Karpas-422 (cell line): ENCODE measurements at places on chromosomes 6 and 20.

DNA sequence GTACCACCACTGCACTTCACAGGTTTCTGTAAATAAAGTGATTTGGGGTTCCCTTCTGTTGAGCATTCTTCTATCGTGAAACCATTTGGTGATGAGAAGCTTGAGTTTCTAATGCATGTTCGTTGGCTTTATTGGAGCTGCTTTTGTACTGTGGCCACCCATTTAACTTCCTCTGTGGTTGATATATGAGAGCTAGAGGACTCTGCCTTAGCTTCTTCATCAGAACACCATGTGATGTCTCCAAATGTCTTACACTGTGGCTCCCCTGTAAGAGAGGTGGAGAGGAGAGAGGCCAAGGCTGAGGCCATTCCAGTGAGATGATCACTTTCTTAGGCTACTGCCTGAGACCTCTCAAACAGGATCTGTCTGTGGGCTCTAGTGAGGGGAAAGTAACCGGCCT is 114.5 kb downstream of the SLC16A10 start:
- no peak for DNase-seq

GRCh38 chr6:32551410-32551809 is 21.3 kb upstream of the HLA-DRB5 start:
- no peak for DNase-seq

DNA sequence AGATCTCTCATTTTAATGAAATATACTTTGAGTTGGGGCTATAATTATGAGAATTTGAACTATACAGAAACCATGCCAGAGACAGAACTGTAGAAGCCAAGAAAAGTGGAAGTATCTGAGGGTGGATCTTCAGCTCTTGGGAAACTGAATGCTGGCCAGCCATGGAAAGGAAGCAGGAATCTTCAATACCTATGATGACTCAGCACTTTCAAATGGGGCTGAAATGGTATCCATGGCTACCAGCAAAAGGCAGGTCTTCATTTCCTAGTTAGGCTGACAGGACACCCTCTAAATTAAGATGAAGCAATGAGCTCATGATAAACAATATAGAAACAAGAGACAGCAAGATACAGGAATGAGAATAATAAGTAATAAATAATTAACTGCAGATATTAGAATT is 171.3 kb downstream of the COL21A1 start:
- no peak for DNase-seq

- DNase-seq: peak; percentile 93
Measured at GRCh38 chr6:33204415-33205190, at the start of gene HSD17B8. Gene HSD17B8, plus strand, starts transcription at chr6:33204655. Its CDS starts 14 bp downstream, at chr6:33204669.

DNA sequence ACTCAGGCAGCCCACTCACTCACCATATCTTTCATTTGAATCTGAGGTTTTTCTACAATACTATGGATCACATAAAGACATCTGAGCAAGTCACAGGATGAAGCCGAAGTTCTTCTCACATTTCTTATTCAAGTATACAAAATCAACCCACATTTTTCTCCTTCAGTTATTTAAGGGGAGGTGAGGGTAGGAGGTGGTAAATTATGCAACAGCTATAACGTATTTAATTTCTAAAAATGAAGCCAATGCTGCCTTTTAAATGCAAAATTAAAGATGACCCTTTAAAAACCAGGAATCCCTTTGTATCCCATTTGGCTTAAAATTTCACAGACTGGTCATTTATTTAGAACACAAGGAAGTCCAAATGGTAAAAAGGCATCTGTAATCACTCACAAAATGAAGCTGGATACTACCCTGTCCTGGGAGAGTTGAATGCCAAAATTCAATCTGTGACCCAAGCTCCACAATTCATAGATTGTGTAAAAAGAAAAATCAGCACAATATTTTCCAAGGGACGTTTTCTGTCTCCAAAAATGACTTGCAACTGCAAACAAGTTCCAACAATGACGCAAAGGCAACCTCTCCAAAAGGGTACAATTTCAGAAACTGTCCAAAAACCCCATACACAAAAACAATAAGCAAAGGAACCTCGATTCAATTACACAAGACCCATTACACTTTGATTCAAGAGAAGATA is 48.8 kb downstream of the EPB41L2 start:
- DNase-seq: no peak

GRCh38 chr20:17044891-17045290 is 181.9 kb upstream of the PCSK2 start:
- DNase-seq: no peak

- DNase-seq: no peak
Measured at GRCh38 chr6:49909563-49909962, 43.2 kb upstream of the CRISP1 start.

DNA sequence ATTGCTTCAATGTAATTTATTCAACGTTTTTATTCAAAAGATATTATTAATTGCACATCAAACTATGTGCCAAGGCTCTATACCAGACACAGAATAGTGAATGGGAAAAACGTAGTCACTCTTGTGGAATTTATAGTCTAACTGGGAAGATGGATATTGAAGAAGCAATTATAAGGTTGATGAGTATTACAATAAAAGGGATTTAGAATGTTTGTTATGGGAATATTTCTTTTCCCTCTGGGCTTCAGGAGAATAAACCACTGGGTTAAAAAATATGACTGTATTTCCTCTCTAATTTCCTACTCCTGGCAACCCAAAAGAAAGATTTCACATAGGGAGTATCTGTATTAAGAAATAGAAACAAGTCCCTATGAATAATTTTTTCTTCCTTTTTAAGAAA is 25.1 kb upstream of the UTRN start:
- DNase-seq: no peak

DNA sequence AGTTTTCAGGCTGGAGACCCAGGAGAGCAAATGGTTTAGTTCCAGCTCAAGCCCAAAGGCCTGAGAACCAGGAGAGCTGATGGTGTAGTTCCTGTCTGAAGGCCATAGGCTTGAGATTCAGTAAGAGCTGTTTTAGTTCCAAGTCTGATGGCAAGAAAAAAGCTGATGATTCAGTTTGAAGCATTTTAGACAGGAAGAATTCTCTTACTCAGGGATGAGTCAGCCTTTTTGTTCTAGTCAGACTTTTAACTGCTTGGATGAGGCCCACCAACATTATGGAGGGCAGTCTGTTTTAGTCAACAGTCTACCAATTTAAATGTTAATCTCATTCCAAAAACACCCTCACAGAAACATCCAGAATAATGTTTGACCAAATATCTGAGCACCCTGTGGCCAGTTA is 2.5 kb downstream of the ZSCAN26 start:
- DNase-seq: no peak

GRCh38 chr6:75091467-75092190 is 114.2 kb downstream of the COL12A1 start:
- DNase-seq: no peak

- no peak for DNase-seq
Measured at GRCh38 chr6:7106215-7106751, 1.5 kb upstream of the RREB1 start.

GRCh38 chr6:123687864-123688263 is 51.1 kb upstream of the TRDN start:
- no peak for DNase-seq

DNA sequence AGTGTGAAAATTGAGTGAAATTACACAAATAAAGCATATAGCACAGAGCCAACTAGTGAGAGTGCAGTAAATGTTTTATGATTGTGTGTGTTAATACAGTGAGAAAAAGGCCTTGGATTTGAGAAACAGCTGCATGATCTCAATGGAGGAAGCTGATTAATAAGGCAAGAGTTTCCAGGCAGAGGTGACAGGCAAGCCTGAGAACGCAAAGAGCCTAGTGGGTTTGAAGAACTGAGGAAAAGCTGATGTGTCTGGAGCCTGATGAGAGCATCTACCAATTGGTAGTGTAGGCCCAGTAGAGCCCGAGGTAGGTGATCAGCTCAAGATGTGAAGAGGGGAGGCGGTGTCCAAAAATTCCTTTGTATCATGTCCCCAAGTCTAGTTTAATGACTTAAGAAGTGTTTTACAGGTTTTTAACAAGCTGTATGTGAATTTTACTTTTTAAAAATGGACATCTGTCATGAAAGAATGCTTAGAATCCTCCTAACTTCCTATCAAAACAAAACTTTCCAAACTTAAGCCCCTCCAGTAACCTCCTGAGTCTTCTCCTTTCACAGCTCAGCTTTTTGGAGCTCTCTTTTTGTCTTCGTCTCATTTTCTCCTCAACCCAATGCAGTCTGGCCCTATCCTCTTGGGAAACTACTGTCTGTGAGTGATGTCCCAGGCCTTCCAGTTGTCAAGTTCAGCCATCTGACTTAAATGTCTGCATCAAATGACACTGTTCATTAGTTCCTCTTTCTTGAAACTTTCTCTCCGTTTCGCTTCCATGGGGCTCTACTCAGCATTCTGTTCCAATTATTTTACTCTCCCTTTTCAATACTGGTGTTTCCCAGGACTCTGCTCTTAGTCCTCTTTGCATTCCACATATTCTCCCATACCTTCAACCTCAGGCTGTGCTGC is 1.2 kb downstream of the CDC40 start:
- peak; percentile 88 for DNase-seq

- no peak for DNase-seq
Measured at GRCh38 chr20:32159766-32160221, 47.7 kb downstream of the PLAGL2 start.

- DNase-seq: no peak
Measured at GRCh38 chr6:13384506-13384905, 56.2 kb upstream of the TBC1D7 start.

- DNase-seq: no peak
Measured at GRCh38 chr6:36838896-36839748, at the start of gene CPNE5. Gene CPNE5, minus strand, starts transcription at chr6:36839444. Its CDS starts 67 bp downstream, at chr6:36839377.
